ENCODE measurements at places on chromosomes 4 and X. TPM values are rescaled to one million over a fixed set of nuclear protein-coding genes. Genes with fewer than 3 reads are reported as not detected.

The CT47A1 gene
- not detected for total RNA-seq

The CT45A8 gene
- not detected for total RNA-seq

The MAGEA2 gene
- not detected for total RNA-seq

The C4orf51 gene
- total RNA-seq: not detected

GRCh38 chr4:150250998-150251651 is 172.9 kb downstream of the DCLK2 start:
- no peaks in the 10 kb centered on the region for H3K4me1 ChIP-seq
- H3K27ac ChIP-seq: no peak overlapping the region
- no peaks in the 10 kb centered on the region for H3K36me3 ChIP-seq
- no peak for DNase-seq

DNA sequence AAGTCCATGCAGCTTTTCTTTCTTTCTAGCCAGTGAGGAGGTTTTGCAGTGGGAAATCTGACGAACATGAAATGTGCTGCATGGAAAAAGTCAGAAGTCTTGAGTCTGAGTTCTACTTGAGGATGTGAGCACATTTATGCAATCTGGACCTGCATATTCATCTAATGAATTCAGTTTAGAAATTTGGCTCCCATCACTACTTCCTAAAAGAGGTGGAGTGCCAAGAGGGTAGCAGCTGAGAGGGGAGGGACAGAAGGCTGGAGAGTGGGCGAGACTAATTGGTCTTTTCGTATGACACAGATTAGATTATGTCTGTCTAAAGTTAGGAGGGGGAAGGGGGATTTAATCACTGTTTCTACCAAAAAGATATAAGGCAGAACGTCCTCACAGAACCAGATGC is 535.9 kb downstream of the IQCM start:
- H3K4me1 ChIP-seq: no peaks in the 10 kb centered on the region
- H3K27ac ChIP-seq: no peak overlapping the region
- H3K27me3 ChIP-seq: no peaks in the 10 kb centered on the region
- H3K4me3 ChIP-seq: no peak overlapping the region

DNA sequence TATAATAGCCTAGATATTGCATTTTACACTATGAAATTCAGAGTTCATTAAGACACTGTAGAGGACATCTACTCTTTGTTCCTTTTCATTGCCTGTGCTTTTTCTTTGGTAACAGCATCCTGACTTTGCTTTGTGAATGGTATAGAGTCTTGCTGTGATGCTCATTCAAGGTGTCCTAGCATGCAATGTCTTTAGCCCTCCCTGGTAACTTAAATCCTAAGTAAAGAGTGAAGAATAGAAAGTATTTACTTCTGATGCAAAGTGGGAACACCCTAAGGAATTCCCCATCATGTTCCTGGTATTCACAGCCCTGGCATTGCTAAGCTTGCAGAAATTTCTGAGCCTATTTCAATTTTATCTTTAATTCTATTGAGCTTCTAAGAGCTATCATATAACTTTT is 400.1 kb downstream of the FAT4 start:
- H3K27me3 ChIP-seq: no peaks in the 10 kb centered on the region
- no peaks in the 10 kb centered on the region for H3K36me3 ChIP-seq
- DNase-seq: no peak
- no peaks in the 10 kb centered on the region for H3K4me1 ChIP-seq

DNA sequence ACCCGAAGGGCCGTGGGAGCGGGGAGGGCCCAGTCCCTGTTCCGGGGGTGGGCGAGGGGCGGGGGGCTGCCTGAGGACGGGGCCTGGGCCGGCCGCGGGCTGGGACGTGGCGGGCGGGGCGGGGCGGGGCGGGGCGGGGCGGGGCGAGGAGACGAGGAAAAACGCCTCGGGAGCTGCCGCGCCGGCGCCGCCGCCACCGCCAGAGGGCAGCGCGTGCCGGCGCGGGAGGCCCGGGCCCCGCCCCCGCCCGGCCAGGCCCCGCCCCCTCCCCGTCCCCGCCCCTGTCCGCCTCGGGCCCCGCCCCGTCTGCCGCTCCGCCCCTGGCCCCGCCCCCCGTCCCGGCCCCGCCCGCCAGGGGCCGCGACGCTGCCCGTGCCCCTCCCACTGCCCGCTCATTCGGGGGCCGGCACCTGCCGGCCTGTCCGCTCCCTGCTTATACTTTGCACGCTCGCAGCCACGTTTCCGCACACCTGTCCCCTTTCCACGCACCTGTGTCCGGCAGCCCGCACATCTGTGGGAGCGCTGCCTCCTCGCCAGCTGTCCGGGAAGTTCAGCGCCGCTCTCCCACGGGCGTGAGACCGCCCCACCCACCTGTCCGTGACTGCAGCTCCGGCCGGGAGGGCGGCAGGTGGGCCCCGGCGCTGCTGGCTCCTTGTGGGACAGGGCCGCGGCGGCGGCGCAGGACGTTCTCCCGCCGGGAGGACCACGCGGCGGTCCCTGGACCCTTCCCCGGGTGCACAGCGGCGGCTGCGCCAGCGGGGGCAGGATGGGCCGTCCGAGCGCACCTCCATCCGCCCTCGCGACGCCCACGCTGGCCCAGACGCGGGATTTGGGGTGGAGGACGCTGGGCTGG is 1.7 kb upstream of the FGFRL1 start:
- H3K27me3 ChIP-seq: no peaks in the 10 kb centered on the region
- H3K4me3 ChIP-seq: peak overlapping the region; percentile 49
- H3K27ac ChIP-seq: peak overlapping the region; percentile 85
- DNase-seq: peak; percentile 74

- H3K27me3 ChIP-seq: no peaks in the 10 kb centered on the region
- no peak overlapping the region for H3K27ac ChIP-seq
- H3K36me3 ChIP-seq: no peaks in the 10 kb centered on the region
- no peak overlapping the region for H3K4me3 ChIP-seq
- DNase-seq: no peak
These were observed 55.4 kb upstream of the DHX15 start for GRCh38 chr4:24639714-24640113.

DNA sequence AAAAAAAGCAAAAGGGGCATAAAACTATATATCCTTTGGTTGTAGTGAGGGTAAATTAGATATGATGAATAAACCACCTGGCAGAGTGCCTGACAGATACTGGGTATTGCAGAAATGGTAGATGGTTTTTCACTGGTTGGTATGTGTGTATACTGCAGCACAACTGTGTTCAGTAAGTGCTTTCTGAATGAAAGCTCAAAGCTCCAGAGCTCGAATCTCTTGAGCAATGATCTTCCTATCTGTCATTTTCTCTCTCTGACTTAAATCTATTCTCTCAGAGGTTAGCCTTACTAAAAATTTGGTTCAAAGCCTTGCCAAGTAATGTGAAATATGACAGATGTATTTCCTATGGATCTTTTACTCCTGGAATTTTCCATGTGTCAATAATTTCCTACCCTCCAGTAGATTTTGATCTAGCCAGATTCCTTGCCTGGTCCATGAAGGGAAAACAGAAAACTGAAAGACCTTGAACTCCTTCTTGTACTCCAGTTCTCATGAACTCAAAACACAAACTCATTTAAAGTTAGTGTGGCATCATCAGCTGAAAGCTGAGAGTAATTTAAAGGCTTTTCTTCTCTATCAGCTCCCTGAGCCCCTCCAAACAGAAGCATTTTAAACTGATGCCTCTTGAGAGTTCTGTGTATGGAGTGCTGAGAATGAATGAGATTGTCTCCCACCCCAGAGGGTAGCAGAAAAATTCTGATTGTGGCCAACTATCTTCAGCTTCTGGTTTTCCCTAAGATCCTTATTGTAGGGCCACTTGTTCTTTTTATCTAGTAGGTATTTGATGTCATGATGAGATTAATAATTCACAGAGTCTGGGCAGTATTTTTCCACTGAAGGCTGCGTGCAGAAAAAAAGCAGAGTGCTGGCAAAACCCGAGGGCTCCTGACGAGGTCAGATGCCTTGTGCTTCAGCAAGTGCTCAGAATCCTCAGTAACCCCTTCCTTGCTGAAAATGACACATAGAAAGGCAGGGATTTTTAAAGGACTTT is 363.4 kb upstream of the BOD1L1 start:
- DNase-seq: no peak
- no peaks in the 10 kb centered on the region for H3K4me1 ChIP-seq
- H3K27ac ChIP-seq: no peak overlapping the region
- H3K27me3 ChIP-seq: no peaks in the 10 kb centered on the region
- H3K36me3 ChIP-seq: no peaks in the 10 kb centered on the region
- H3K4me3 ChIP-seq: no peak overlapping the region

Data from breast epithelium (tissue), 4 donors.